ENCODE measurements at places on chromosomes 7 and 10.

GRCh38 chr7:142303650-142304049 is 45.8 kb upstream of the PRSS58 start:
- no peak for DNase-seq

DNA sequence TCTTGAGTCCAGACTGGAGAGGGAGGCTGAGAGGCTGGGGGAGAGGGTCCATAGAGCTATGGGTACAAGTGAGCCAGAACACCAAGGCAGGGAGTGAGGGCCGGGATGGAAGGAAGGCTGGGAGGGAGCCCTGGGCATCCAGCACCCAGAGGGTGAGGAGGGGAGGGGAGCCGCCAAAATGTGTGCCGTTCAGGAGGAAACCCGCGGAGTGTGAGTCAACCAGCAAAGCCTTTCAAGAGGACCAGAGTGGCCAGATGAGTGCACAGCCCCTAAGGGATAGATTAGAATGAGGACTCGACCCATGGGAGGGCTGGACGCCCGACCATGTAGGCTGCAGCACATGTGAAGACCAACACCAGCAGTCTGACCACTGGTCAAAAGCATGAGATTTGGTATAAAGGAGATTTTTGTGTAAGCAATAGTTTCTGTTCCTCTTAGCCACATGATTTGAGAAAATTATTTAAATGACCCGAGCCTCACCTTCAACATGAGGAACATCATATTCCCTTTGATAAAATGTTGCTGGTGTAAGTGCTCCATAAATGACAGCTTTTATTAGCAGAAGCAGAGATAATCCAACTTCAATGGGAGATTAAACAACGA is 179.7 kb upstream of the GRB10 start:
- DNase-seq: no peak

GRCh38 chr7:142487124-142487523 is 229.3 kb upstream of the PRSS58 start:
- DNase-seq: no peak

DNA sequence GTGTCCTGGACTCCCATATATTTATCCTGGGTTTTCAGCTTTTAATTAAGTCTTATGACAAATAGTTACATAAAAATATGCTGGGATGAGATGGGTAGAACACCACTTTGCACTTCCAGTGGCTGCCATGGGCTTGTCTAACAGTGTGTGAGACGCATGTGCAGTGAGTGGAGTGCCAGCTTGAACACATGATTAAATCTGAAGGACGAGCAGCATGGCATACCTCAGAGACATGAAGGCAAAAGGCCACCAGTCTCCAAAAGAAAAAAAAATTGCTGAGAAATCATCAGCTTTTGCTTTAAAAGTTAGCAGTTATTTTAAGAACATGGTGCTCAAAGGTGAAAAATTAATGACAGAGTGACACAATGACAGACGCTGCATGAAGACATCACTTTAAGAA is 139.0 kb upstream of the ADCY1 start:
- DNase-seq: no peak

GRCh38 chr7:44175730-44176129 is 13.5 kb downstream of the GCK start:
- DNase-seq: no peak

DNA sequence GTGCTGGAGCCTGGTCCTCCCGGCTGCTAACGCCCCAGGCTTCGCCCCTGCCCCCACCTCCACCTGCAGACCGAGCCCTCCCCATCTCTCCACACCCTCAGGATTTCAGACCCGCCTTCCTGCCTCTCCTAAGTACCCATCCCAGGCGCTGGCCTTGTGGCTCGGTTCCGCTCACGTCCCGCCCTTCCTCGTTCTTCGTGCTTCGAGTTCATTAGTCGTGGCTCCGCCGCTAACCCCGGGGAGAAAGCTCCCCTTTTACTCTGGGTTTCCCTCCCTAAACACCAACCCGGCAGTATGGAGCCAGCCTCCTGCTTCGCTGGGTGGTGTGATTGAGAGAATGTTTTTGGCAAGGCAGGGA is 11.2 kb downstream of the EMX2 start:
- DNase-seq: no peak

DNA sequence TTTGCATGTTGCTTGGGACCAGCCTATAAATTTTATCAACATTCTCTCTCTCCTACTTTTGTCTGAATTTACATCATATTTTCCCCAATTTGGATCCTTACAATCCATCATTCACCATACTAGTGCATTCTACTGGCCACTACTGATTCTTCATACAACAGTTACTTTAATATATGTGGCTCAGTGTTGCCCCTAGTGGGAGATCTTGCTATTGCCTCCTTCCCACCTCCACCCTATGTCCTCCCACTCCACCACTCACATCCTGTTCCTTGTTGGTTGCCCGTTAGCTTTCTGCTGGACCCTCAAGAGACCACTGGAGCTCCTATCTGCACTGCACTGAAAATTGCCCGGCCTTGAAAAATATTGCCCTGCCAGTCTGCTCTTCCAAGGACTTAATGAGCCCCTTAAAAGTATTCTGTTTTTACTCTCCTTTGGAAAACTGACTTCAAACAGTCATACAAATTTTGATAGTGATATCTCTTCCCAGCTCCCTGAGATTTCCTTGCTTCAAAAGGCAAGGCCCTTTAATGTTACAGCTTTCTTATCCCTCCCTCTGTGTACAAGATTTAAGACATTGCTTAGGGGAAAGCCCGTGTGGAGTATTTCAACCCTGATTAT is 243.2 kb upstream of the TMEM229A start:
- no peak for DNase-seq

GRCh38 chr10:17872191-17873091 is 63.3 kb downstream of the MRC1 start:
- DNase-seq: no peak
